ENCODE measurements at places on chromosomes 11 and 22.

DNA sequence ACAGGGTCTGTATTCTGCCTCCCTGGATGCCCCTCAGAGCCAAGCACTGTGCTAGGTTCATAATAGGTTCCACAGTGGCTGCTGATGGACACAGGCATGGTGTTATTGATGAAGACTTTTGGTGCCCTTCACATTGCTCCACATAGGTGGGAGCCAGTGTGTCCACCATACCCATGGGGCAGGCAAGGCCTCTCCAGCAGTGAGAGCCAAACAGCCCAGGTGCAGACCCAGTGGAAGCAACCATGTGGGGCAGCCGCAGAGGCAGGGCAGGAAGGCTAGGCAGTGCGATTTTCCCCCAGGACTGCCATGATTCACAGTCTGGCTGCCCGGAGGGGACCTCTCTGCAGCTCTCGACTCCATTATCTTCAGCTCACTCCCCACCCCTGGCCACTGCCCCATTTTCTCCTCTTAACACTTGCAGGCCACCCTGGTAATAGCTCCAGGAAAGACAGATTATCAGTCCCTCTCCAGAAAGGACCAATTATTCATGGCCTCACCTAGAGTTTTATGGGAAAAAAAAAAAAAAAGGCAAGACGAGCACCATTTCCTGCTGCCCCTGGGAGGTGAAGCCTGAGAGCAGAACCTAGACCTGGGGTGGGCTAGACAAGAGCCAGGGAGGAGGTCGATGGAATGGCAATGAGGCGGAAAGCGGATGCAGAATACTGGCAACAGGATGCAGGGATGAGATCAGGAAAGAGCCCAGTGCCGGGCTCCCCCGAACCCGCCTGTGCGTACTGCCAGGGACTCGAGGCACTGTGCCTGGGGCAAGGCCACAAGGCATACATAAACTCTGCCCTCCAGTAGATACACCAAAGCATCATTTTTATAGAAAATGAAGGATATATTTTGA lies 343.0 kb upstream of the NCAM1 start:
- no peak for DNase-seq

DNA sequence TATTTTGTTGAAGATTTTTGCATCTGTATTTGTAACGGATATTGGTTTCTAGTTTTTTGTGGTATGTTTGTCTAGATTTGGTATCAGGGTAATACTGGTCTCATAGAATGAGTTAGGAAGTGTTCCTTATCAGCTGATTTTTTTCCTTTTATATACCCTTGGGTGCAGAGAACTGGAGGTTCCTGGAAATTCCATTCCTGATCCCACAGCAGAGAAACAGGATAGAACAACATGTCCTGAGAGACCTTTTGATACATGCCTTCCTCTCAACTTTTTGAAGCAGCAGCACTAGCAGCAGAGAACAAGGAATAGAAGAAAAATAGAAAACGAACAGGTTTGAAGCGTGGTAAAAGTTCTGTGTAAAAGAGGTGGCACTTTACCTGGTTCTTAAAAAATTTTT lies 36.8 kb downstream of the BIRC2 start:
- DNase-seq: no peak

DNA sequence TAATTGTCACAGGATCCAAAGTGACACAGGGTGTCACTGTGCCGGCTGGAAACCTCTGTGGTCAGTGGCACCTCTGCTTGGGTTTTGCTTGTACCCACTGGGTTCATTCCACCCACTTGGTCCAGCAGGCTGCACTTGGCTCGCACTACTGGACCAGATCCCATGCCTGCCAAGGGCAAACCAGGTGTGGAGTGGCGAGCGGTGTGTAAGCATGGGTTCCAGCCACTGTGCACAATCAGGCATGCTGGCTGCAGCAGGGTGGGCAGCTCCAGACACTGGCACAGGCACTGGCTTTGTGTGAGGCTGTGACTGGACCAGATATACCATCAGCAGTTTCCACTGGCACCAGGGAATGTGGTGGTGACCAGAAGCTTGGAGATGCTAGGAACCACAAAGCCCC lies 261.4 kb downstream of the KCNA4 start:
- no peak for DNase-seq

- no peak for DNase-seq
Observed at GRCh38 chr11:19680829-19681368, 31.7 kb upstream of the NAV2 start.

DNA sequence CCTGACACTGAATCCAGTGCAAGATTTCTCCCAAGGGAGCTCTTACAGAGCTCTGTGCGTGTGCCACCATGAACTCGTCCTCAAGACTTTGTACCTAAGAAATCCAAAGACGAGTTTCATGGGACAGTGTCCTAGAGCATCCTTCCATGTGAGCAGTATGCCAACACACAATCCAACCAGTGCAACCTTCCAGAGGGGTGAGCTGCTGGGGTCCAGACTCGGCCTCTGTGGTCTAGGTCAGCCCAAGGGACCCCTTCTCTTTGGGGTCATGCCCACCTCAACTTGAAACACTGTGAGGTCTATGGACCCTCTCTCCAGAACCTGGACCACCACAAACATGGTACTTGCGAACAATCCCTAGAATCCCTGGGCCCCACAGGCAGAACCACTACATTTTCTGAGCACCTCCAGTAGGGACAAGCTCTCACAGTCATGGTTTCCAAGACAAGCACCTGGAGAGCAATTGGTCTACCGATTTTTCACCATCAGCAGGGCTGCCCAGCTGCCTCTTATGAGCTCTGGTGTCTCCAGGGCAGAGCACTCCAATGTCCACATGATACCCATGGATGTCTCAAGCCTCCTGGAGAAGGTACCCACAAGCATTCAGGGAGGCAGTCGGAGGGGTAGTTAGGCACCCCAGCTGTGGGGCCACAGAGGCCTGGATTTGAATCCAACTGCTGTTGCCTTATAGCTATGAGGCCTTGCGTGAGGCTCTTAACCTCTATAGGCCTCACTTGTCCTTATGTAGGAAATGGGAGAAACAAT lies 7.7 kb downstream of the CHST1 start:
- no peak for DNase-seq

- DNase-seq: no peak
Observed at GRCh38 chr11:64441127-64441526, 82.2 kb downstream of the RPS6KA4 start.

All from stimulated activated CD4-positive, alpha-beta T cell treated with anti-CD3 and anti-CD28 coated beads, TNF-alpha, amount 100 ng/mL, for 24 hours (primary cell).